ENCODE measurements at places on chromosomes 12 and 14.

GRCh38 chr14:60651796-60652673, 2.8 kb upstream of the SIX1 start:
- peak; percentile 55 for DNase-seq

DNA sequence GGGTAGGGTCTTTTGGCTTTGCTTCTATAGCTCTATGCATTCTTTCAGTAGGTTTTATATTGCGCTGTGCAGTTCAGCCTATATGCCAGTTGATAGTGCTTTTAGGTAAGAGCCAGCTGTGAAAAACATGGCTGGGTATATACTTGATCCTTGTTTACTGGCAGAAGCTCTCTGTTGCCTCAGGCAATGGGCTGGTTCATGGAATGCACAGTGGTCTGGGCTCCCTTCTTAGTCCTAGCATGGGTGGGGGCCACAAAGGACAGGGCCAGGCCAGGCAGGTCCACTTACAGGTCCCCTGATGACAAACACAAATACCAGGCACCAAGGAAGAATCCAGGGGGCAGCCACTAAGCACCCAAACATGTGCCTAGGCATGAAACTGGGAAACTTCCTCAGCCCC, 240.7 kb downstream of the SEC23A start:
- no peak for DNase-seq

DNA sequence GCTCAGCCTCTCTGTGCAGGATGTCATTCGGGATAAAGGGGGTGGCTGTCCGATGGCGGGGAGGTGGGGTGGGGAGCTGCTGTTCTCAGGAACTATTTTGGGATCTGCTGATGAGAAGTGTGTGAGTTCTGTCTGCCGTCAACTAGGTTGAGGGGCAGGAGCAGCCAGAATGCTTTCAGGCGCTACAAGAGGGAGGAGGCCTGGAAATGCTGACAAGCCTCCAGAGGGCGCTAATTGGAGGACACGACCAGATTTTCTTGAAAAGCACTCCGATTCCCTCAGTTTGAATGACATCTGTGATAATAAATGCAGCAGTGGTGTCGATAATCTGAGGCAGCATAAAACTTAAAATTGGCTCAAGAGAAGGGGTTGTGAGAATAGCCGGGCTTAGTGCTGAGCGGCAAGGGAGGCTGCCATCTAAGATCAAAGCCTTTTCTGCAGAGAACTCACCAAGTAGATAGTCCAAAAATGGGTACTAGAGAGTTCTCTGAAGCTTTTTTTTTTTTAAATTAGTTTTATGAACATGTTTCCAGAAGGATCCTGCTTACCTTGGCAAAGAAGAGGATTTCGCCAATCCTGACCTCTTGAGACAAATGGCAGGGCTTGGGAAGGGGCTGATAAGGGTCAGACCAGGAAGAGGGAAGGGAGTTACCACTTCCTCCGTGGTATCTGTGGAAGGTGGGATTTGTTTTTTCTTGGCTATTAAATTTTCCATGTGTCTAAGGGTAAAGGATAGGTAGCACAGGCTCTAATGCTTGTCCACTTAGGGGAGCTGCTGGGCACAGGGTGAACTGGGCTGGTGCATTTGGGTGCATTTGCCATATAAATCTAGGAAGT, 94.4 kb downstream of the CRACR2A start:
- no peak for DNase-seq

GRCh38 chr14:35347323-35348043, 55.3 kb downstream of the PSMA6 start:
- no peak for DNase-seq

GRCh38 chr14:105171004-105171673, 2.6 kb upstream of the JAG2 start:
- peak; percentile 54 for DNase-seq

GRCh38 chr14:23006188-23006534, 3.8 kb downstream of the C14orf93 start:
- DNase-seq = no peak

DNA sequence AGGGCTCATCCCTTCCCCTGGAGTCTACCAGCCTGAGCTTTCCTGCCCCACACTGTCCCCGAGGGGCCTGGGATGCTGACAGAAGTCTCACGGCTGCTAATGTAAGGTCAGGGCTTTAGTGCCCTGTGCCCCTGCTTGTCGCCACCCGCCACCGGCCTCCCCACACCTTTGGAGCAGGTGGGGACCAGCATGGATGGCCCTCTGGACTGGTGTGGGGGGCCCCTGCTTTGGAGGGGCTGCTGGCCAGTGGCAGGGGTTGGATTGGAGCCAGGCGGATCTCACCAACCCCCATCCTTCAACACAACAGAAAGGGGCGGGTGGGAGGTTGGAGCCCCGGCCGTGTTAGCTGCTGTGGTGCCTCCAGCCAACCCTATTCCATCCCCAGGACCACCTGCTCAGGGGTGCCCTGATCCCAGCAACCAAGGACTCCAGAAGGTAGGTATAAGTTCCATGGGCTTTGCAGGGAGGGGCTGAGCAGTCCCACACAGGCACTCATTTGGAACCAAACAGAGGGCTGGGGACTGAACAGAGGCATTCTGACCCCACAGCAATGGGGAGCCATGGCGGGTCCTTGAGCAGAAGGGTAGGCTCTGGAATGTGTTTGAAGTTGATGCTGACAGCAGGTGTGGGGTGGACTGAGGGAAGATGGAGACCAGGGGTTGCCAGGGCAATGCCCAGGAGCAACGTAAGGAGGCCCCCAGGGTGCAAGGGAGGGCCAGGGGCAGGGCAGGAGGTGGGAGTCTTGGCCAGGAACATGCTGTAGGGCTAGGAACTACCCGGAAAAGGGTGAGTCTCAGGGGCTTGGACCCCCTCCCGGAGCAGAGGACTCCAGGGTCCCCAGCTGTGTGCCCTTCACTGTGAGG, 145.1 kb upstream of the C14orf180 start:
- DNase-seq = no peak

DNA sequence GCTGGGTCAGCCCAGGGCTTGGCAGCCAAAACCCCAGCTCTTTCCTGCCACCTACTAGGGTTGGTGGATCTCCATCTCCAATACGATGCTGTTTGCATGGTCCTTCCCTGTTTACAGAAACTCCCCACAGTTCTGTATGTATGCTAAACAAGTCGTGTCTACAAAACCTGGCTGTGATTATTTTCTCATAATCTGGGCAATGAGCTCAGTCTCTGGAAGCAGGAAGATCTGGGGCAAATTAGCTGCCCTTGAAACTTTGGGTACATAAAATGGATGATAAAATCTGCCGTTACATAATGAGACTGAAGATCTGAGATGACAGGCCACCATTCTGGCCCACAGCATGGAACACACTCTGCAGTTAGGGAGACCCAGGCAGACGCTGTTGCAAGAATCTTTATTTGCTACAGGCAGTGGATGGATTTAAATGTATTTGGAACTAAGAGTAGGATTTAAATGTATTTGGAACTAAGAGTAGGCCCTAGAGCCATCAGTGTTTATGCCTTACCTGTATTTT, 31.7 kb downstream of the ACADS start:
- no peak for DNase-seq

- DNase-seq = no peak
These were observed 89.3 kb downstream of the IRF2BPL start for GRCh38 chr14:76939015-76939742.

GRCh38 chr12:102642199-102642598, 161.8 kb upstream of the IGF1 start:
- DNase-seq = no peak

- no peak for DNase-seq
These were observed 1.5 kb upstream of the TSPAN8 start for GRCh38 chr12:71159264-71159663.

- no peak for DNase-seq
These were observed 179.8 kb downstream of the CALM1 start for GRCh38 chr14:90576581-90576980.

GRCh38 chr12:79326222-79326621, 364.5 kb downstream of the PAWR start:
- peak; percentile 26 for DNase-seq

DNA sequence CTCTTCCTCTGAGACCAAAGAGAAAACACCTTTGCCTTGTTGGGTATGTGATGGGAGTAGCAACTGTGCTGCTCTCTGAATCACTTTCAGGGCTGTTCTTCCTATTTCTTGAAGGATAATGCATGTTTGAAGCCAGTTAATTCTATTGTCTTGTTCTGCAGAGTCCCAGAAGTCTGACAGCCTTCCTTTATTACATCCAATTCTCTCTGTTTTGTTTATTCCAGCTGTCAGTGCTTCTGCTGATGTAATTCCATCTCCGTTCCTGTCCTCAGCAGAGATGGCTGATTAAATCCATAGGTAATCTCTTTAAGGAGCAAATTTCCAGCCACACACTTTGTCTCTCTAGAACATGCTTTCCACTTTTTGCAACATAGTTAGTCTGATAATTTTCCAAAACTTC, 59.7 kb downstream of the MGAT4C start:
- DNase-seq = no peak

GRCh38 chr12:45756666-45757065, 27.2 kb downstream of the ARID2 start:
- DNase-seq = no peak

- no peak for DNase-seq
These were observed 5.7 kb upstream of the VDR start for GRCh38 chr12:47910486-47910885.

- DNase-seq = no peak
These were observed 424.2 kb downstream of the ETNK1 start for GRCh38 chr12:23049180-23049579.

- no peak for DNase-seq
These were observed 50.6 kb upstream of the TTC7B start for GRCh38 chr14:90866833-90867232.

DNA sequence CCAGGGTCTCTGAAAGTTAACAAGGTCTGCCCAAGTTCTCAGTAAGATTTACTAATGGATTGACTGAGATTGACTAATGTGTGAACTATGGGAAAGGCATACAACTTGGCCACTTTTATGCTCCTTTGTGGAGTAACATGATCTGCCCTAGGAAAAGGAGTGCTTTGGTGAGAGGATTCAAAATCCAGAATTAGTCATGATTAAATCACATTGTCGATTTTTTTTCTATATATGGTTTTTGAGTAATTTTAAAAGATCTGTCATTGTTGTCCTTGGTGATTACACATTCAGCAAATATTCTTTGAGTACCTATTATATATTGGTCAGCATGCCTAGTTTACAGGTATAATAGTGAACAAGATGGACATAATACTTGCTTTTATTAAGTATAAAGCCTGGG, 147.7 kb upstream of the SYT10 start:
- no peak for DNase-seq

DNA sequence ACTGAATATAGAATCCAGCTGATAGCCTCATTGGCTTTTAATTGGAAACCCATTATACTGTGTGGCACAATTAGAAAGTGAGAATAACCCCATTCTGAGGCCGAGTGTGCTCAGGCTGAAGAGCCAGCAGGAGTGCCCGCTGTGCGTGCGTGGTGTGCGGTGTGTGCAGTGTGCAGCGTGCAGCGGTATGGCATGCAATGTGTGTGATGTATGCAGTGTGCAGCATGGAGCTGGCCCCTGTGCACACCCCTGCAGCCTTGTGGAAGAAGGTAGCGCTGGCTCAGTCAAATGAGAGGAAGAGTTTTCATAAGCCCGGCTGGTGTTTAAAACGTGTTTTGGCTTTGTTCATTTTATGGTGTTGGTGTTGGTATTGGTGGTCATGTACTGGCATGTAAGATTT, 22.9 kb downstream of the CKB start:
- DNase-seq = no peak

DNA sequence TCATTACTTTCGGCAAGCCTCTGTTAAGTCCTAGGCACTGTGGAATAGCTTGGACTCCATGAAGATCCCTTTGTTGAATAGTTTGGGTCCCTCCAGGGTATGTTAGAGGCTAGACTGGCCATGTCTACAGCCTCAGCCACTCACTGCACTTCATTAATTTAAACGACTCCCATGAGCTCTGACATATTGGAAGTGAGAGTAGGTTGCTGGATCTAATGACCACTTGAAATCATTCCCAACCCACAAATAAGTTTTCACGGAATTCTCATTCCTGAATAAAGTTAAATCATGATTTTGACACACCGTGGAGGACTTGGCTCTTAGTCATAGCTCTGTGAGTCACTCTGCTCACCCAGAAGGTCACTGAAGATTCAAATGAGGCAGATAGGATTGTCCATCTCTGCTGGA, 21.4 kb upstream of the APPL2 start:
- DNase-seq = no peak

DNA sequence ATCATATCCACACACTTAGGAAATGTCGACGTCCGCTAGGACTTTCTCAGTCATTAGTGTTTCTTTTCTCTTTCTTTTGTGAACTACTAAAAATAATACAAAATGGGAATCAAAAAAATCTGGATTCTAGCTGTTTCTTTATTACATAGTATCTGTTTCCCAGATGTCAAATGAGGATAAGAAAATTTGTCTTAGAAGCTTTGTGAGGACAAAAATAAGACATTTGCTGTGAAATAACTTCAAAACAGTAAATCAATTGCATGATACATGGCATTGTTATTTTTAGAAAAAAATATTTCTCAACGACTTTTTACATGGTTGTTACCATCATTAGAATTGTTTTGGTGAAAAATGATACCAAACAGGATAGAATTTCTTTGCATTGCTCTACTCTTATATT, 71.4 kb upstream of the IFNG-AS1 start:
- DNase-seq = no peak

DNA sequence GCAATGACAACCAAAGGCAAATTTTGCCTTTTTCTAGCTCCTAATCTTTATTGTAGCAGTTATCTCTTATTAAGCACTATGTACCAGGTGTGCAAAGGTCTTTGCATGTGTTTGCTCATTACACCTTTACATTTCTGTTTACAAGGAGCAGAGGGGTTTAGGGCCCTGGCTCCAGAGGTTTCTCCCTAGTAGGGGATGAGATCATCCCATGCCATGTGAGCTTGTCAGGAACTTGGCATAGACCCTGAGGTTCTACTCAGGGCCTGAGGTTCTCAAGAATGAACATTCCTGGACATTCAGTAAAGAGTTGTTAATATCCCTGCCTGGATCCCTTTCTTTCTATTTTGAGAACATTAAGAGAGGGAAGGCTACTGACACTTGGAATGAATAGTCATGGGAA, 292.0 kb downstream of the RPAP3 start:
- no peak for DNase-seq

DNA sequence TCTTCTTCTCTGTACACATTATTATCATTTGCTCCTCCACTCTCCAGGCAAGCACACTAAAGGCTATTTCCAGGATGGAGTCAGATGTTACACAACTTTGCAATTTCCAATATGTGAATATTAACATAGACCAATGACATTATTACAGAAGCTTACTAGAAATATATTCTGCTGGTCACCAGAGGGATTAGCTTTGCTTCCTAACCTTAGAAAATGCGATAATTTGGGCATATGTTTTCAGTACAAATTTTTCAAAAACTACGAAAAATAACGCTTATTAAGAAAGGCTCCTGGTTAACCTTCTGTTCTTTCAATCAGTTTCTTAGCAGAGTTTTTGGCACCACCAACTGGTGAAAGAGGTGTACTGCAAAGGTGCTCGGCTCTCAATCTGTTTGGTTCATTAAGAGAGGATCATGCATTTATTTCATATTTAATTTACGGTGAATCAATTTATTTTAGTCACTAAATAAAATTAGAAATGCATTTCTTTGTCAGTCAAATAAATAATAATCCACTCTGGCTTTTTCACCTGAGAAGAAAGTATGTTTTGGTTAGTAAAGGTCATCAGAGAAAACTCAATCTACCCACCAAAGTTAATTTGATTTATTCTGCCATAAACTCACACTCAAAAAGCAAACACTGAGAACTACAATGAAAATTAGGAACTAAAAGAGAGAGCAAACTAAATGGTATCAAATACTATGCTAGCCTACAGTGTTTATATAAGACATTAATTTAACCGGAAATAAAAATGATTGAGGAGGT, 39.2 kb downstream of the EFCAB11 start:
- DNase-seq = peak; percentile 57

GRCh38 chr12:130651188-130651959, 64.7 kb downstream of the RIMBP2 start:
- no peak for DNase-seq
